ENCODE measurements at places on chromosomes 1 and 21. TPM values are rescaled to one million over a fixed set of nuclear protein-coding genes. Genes with fewer than 3 reads are reported as not detected.

GRCh38 chr1:14852291-14852690, 253.8 kb downstream of the KAZN start:
- DNase-seq: no peak

GRCh38 chr1:33384040-33384812, 46.7 kb downstream of the PHC2 start:
- DNase-seq: no peak

- DNase-seq: no peak
Observed at GRCh38 chr21:44405091-44405947, 50.0 kb upstream of the LRRC3 start.

GRCh38 chr21:18245464-18245967, 883 bp downstream of the CHODL start:
- DNase-seq: no peak

- no peak for DNase-seq
Observed at GRCh38 chr1:199619223-199619622, 408.3 kb upstream of the NR5A2 start.

DNA sequence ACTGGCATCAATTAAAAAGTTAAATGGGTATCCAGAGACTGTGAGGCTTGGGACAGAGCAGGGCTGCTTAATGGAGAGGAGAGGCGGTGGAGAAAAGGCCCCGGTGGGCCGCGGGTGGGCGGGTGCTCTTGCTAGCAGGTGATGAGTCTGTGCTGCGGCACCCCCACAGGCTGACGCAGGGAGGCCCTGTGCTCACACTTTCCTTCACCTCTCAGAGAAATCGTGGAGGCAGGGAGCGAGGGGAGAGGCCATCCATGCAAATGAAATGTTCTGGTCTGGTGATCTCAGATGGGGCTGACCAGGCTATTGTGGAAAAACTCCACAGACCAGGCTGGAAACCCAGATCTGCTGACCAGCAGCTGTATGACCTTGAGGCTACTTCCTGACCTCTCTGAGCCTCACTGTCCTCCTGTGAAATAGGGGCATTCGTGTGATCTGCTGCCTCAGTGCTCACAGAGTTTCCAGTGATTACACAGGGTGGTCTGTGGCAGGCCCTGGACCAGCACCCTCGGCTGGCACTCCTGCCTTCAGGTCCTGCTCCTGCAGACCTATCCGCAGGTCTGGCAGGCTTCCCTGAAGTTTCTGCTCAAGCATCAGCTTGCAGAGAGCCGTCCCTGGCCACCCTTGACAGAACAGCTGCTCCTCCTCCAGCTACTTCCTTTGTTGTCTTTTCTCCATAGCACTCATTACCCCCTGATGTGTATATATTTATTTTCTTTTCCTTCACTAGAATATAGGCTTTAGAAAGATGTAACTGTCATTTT, 89.2 kb downstream of the BEND5 start:
- DNase-seq: no peak

DNA sequence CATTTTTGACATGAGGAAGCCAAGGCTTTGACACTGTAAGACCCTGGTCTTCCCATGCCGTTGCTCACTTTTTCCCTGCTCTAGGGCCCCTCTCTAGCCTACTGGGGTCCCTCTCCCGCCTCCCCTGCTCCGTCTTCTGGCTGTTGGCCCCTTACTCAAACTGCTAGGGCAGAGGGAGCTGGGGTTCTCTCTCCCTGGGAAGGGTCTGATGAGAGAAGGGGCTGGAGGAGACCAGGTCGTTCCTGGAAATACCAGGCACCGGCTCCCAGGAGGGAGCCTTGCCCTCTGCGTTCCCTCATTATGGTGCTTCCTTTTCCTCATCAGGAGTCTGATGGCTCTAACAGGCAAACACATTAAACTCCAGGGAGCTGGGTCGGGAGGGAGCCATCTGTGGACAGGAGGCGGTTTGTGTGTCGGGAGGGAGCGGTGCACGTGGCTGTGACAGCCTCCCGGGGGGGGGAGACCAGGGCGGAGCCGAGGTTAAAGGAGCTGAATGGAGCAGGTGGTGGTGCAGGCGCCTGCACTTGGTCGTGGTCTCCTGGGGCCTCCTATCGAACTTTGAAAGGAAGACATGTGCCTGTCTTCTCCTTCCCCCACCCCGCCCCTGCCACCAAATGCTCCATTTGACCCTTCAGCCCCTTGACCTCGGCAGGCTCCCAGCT, 35.4 kb upstream of the LHX4 start:
- DNase-seq: no peak

DNA sequence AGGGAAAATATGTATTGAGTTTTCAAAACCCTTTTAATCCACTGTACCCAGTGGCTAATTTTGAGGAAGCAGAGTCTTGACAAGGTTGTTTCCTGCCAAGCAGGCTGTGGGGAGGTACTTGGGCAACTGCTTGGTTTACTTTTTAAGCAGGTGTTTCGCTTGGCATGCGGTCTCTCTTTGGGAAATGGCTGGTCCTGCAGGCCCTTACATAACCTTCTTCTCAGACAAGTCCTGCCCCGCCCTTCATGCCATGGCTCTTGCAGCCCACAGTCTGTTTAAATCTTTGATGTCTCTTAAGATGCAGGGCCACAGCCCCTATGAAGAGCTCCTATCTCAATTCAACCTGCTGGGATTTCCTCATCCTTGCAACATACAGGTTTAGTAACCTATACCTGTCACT, 36.0 kb upstream of the ABCD3 start:
- no peak for DNase-seq

GRCh38 chr1:105317976-105318375, 1568.3 kb downstream of the AMY1C start:
- DNase-seq: no peak

GUCA2B gene
- total RNA-seq: not detected

CHI3L1 gene
- total RNA-seq: not detected

LEMD1 gene
- total RNA-seq: 0.98 TPM

HRNR gene
- total RNA-seq: not detected

All from T-cell (primary cell).